ENCODE measurements at places on chromosomes 16 and 17. TPM values are rescaled to one million over a fixed set of nuclear protein-coding genes. Genes with fewer than 3 reads are reported as not detected.

DNA sequence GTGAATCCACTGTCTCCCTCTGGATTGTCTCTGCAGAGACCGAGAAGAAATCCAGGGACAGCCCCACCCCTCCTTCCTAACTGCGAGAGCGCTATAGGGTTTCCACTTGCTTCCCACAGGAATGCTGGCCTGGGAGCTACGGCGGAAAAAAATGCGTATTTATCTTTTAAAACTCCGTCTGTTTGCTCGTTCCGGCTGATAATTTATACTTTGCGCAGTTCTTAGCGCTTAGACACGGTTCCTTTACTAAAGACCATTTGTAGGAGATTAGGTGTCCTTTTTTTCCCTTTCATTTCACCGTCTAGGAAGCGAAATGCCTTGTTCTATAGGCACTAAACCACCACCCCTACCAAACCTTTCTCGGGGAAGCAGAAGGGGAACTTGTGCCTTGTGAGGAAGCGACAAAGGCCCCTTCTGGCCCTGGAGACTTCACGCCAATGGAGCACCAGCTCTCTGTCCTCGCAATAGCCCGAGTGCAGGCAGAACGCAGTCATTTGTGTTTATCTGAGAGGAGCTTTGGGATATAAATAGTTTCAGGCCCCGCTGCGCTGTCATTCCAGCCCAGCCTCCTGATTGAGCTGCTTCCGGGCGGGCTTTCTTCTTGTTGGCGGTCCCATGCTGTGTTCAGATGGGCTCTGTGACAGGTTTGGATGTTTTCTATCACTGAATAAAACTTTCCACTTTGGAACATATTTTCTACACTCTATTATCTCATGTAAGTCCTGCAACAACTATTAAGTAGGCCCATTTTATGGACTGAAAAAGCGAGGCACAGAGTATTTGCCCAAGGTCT is 791 bp upstream of the SUPT4H1 start:
- peak; percentile 76 for DNase-seq

DNA sequence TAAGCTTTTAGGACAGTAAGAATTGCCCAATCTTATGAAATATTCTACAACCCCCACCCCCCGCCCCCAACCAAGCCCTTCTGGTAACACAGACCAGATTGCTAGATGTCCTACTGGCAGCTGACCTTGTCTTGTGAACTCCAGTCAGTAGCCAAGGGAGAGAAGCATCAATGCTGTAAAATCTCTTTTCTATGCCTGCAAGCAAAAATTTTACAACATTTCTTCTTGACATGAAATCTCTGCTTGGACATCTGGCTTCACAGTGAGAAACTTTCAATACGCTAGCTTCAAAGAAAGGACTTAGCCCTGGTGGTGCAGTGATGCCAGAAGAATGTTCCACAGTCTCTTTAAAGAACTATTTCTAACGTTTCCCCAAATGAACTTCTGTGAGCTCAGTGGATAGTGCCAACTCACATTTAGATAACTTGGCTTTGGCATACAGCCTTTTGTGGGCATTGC is 169.3 kb upstream of the AXIN2 start:
- DNase-seq, result peak; percentile 13

DNA sequence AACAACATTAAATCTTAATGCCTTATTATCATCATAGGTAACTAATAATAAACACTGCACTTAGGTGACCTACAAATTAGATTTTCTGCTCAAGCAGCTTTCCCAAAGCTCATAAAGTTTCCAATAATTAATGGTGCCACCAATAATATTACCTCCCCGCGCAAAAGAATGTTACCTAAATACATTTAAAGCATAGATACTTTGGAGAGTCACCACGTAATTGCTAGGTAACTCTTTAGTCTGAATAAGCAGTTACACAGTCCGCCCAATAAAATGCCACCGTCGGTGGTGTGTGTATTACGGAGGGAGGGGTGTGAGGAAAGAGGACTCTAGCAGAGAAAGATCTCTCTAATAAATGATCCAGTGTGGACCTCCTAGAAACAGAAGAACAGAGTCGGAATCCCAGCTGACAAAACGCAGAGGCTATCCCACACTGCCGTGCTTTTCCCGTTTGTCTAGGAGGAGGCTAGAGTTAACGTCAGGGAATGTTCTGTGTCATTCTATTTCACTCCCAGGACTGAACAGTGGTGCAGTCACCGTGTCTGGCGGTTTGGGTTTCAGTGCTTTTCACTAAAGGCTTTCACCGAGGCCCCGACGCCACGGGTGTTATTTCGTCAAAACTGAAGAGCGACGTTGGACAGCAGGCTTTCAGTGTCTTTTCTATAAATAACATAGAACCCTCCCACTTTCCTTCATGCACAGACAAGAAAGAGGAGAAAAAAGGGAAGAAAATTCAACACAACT is 630 bp downstream of the RNFT1 start:
- peak; percentile 73 for DNase-seq

DNA sequence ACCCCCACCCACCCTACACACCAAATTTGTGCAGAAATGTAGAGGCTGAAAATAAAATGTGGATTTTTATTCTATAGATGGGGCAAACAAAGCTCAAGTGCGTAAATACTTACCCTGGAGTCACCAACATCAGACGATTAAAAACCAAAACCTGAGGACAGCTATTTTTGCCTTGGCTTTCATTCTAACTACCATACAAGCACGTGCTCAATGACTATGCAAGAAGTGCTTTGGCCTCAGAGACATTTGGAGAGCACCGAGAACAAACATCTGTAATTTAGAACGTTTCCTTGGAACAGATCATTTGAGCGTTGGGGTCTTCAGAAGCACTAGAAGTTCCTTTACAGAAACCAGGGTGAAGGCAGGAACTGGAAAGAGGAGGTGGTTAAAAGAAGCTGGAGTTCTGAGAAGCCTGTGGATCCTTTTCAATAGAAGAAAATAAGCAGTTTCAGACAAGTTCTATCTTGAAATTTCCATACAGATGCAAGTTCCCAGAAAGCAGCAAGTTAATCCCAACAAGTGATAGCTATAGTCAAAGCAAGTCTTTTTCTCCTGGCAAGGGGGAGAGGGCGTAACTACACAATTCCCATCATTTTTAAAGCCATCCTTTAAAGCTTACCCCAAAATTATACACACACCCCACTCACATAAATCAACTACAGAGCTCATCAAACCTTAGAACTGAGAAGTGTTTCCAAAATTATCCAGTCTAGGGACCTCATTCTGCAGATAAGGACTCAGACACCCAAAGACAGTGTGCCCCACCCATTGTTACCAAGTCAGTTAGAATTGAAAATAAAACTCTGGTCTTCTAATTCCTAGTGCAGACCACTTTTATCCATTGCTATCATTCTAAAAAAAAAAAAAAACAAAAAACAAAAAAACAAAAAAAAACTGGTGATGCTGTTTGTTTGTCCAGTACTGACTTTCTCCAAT is 29.6 kb upstream of the CDRT4 start:
- no peak for DNase-seq

DNA sequence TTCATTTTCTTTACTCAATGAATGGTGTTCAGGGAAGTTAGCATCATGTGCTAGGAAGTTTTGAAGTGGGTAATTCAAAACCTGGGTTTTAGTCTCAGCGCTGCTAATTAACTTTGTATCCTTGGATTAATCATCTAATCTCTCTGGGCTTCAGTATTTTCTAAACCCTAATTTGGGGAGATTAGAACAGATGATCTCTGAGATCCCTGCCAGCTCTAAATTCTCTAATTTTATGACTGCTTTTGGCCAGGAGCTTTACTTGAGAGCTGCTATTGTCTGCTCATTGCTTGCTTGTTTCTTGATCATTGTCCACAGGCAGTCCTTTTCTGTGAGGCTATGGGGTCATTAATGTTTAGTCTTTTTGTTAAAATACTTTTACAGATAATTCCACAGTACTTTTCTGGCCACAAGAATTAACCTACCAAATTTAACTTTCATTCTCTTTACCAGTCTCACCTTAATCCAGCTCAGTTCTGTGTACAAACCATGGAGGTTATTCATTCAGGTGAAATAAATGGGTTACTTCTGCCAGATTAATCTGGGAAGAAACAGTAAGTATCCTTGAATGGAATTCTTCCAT is 28.4 kb upstream of the VWA3A start:
- DNase-seq, result peak; percentile 19

- DNase-seq, result no peak
Measured at GRCh38 chr16:30439720-30440348, 5.8 kb downstream of the SEPHS2 start.

DNA sequence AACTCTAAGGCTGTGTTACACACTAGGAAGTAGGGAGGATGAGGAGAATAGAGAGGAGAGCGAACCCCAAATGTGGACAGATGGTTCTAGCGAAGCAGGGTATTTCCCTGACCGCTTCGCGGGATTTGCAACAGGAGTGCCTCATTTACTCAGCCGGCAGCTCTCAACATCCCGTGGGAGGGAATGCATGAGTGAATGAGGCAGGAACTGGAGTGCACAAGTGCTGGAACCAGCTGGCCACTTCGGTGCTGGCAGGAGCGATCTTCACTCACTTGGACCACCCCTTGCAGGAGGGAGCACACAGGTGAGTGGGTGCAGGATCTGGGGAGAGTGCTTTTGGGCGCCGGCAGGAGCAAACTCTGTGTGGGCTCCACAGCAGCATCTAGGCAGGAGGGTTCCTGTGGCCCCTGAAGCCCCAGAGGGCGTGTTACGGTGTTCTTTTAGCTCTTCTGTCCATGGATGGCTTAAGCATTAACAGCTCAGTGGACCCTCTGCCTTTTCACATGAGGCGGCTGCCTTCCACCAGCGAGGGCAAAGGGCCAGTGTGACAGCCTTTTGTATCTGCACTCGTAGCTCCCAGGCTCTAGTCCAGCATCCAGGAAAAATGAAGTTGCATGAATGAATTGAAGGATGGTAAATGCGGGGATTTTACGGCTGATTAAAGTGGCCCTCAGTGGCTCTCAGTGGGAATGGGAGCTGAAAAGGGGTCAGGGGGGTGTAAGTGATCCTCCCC is 17.4 kb upstream of the ZNHIT3 start:
- DNase-seq, result peak; percentile 68

GRCh38 chr16:3115003-3115402 is 2.6 kb downstream of the ZNF205 start:
- no peak for DNase-seq

DNA sequence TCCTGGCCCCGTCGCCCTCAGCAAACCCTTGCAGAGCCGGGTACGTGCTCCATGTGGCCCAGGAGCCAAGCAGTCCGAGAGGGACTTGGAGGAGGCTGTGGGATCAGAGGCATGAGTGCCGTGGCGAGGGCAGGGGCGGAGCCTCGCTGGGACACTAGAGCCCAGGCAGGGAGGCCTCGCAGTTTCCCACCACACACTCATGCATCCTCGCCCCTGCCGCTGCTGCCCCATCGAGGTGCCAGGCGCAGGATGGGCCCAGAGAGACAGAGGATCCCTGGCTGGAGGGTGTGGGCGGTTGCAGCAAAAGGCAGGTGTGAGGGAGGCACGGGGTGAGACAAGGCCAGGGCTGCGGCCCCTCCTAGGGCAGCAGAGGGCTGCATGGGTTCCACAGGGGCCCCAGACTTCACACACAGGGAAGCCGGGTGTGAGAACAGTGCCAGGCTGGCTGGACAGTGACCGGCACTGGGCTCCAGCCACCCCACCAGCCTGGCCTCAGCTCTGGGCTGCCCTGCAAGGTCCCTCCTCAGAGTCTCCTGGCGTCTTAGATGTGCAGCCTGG is 7.7 kb downstream of the BCAR1 start:
- DNase-seq, result no peak

Gene ZPBP2
- not detected for total RNA-seq

GRCh38 chr17:1002412-1002753 is 5.5 kb downstream of the TIMM22 start:
- no peak for DNase-seq

DNA sequence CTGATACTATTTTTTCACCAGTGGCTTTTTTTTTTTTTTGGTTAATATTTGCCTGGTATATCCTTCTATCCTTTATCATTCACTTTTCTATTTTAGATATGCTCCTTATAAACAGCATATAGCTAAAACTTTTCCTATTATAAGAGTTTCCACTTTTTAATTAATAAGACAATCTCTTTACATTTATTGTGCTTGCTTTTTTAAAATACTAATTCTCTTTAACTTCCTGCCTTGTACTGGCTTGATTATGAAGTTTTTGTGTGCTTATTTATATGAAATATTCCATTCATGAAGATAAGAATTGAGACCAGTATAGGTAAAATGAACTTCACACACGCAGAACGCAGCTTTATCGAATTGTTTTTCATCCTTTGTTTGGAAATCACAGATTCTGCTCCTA is 9.0 kb upstream of the CDRT15 start:
- DNase-seq, result no peak

DNA sequence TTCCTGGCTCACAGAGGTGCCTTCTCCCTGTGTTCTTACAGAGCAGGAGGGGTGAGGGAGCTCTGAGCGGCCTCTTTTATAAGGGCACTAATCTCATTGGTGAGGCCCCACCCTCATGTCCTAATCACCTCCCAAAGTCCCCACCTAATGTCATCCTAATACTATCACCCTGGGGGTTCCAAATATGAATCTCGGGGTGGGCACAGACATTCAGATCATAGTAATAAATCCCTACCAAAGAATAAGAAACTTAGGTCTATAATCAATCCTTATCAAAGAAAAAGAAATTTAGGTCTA is 32.3 kb upstream of the METRNL start:
- DNase-seq, result no peak

- DNase-seq, result no peak
Measured at GRCh38 chr17:75698659-75699058, 22.6 kb upstream of the ITGB4 start.

GRCh38 chr17:72143245-72143644 is 22.4 kb downstream of the SOX9 start:
- no peak for DNase-seq

- no peak for DNase-seq
Measured at GRCh38 chr16:50146479-50147435, 6.3 kb upstream of the TENT4B start.

DNA sequence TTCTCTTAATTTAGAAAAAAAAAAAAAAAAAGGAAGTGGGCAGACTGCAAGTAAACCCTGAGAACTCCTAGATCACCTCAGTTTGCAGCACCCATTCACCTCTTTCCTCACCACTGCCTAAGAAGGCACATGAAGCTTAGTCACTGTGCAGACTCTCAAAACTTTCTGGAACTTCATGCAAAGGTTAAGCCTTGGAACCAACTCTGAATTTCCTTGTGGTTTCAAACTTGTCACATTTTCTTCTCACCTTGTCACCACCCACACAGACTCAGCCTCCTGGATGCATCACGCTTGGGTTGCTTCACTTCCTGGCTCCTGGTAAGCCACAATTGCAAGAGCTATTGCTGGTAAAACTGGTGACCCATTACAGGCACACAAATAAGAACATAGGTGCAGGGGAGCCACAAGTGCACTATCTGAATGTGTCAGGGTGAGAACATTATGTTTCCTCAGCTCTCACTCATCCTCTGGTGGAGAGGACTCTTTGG is 15.0 kb upstream of the CPD start:
- DNase-seq, result no peak

All from G401 (cell line).